GM04503 (cell line): ENCODE measurements at places on chromosomes 6 and 20.

GRCh38 chr6:29850011-29850553 lies 22.5 kb downstream of the HLA-G start:
- no peak for DNase-seq

DNA sequence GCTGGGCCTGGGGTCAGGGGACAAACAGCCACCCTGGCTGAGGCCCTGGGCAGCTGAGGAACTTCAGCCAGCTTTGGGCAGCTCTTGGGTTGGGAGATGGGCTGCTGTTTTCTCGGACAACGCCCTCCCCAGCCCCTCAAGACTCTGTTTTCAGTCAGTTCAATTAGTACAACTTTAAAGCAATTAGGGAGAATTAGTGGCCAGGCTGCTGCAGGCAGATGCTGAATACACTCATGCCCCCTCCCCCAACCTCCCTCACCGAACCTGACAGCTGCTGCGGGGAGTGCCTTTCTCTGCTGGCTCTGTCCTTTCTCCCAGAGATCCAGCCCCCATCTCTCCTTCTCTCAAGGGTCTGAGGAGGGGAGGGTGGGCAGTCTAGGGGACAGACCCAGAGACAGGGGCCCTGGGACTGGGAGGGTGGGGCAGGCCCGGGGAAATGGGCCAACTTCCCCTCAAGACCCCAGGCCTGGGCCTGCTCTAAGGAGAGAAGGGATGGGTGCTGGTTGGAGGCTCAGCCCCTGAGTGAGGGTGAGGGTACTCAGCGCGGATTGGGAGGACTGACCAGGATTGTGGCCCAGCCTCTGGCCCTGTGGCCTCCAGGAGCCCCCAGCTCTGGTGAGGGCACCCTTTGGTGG lies 17.8 kb upstream of the MYT1 start:
- no peak for DNase-seq

DNA sequence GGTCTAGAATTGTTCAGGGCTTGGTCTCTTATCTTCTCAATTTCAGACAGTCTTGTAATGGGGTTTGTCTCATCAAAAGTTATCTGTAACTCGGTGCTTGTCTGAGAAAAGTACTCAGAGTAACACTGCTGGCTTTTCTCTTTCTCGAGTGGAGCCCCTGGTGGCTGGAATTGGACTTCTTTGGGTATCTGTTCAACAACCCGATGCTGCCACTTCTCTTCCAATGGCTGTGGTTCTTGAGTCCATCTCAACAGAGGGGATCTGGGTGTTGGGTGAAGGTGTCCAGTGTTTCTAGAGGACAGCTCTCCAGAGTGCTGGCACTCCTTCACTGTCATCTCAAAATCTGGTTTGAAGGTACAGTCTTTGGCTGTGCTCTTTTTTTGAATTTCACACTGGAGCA lies 24.6 kb downstream of the DST start:
- DNase-seq, result no peak

DNA sequence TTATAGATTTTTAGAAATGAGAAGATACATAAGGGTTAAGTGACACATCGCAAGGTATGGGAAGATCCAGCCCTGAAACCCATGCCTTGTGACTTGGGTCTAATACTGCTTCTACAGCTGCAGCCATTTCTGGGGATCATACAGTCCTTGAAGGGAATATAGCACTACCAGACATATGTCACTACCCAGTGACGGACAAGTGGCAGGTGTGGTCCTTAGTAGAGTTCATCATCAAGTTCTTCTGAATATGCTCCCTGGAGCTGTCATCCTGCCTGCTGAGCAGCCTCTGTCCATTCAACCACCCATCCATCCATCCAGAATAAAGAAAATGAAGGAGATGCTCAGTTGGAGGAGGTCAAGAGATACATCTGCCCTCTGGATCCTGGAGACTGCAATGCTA lies 118.6 kb upstream of the ASF1A start:
- no peak for DNase-seq

GRCh38 chr6:74607934-74608333 lies 597.9 kb downstream of the COL12A1 start:
- no peak for DNase-seq

GRCh38 chr6:134427721-134428120 lies 109.8 kb upstream of the SGK1 start:
- DNase-seq, result no peak

DNA sequence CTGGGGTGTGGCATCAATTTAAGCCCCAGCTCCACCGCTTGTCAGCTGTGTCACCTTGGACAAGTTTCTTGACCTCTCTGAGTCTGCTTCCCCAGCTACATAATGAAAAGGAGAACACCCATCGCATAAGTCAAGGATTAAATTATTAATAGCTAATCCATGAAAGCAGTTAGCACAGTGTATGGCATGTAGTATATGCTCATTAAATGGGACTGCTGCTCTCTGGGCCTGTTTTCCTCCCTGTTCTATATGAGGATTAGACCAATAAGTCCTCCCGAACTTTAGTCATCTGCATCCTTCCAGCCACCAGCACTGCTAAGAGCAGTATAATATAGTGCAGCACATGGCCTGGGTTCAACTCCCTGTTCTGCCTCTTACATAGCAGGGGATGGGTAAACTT lies 19.7 kb downstream of the ETV7 start:
- DNase-seq, result no peak

DNA sequence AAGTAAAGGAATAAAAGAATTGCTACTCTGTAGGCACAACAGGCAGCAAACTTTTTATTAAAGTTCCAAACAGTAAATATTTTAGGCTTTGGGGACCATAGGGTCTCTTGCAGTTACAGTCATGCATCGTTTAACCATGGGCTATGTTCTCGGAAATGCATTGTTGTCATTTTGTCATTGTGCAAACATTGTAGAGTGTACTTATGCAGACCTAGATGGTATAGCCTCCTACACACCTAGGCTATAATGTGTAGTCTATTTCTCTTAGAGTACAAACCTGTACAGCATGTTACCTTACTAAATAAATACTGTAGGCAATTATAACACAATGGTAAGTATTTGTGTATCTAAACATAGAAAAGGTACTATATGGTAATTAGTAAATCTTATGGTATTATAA lies 54.7 kb downstream of the CDS2 start:
- no peak for DNase-seq

GRCh38 chr20:53748821-53749421 lies 155.3 kb upstream of the ZNF217 start:
- DNase-seq, result peak; percentile 69

- DNase-seq, result no peak
These were observed 55.6 kb downstream of the CARMIL1 start for GRCh38 chr6:25334793-25335192.

- DNase-seq, result no peak
These were observed 34.6 kb downstream of the SLC16A10 start for GRCh38 chr6:111121789-111122350.
